T-helper 2 cell (primary cell): ENCODE measurements at places on chromosomes 5 and 9.

- no peak for DNase-seq
These were observed 76.6 kb downstream of the NSUN2 start for GRCh38 chr5:6556089-6556801.

- DNase-seq: no peak
These were observed 129.5 kb downstream of the NIPBL start for GRCh38 chr5:37005946-37006540.

DNA sequence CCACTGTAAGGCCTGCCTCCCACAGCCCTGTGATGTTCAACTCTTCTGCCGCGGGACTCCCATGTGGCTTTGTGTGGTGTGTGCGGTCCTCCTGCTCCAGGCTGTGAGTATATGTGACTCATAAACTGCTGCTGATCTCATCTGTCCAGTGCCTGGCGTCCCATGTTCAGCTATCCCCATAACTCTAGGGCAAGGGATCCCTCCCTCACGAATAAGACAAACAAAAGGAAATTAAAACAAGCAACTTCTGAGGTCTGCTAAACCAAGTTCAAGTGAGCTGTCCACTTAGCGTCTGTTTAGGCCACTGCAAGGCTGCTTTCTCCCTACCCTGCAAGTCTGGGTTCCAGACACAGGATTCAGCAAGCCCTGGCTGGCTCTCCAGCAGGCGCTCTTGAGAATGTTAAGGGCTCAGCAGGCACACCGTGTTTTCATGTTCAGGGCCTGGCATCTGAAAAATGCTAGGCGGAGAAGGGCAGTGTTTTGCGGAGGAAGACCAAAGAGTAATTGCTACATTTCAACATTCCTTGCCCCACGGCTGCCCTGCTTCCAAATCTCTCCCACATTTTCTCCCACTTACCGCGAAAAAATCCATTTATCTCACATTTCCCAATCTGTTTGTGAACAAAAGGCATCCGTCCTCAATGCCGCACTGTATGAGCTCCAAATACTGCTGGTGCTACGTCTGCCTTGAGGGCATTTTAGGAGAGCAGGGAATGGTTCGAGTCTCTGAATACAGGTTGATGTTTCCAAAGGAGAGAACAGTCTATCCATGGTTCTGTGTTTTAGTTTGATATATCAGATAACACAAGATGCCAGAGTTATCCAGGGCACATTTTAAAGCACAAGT is 280.2 kb downstream of the SEMA5A start:
- no peak for DNase-seq

GRCh38 chr9:18606846-18607245 is 132.9 kb downstream of the ADAMTSL1 start:
- DNase-seq: no peak

DNA sequence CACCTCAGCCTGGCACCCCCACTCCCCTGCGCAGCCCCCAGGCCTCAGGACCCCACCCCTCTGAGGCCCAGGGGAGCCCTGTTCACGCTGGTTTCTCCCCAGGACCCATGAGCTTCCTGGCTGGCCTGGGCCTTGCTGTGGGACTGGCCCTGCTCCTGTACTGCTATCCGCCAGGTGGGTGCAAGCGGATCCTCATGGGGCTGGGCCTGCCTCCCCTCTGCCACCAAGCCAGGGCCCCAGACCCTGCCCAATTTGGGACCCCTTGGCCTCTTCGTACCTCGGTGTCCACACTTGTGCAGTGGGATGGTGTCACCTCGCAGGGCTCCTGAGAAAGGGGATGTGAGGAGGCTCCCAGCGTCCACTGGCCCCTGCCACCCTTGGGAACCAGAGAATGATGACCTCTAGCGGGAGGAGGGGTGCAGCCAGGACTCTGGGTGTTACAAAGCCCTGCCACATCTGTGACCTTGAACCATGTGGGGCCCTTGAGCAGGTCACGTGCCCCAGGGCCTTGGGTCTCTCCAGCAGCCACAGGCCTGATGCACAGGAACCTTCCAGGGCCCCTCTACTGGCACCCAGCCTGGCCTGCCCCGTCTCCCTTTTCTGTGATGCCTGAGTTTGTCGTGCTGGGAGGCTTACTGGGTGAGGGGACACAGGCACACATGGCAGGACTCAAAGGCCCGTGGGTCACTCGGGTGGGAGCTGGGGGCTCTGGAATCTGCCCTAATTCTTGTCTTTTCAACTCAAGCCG is 16.3 kb downstream of the CARD19 start:
- no peak for DNase-seq

DNA sequence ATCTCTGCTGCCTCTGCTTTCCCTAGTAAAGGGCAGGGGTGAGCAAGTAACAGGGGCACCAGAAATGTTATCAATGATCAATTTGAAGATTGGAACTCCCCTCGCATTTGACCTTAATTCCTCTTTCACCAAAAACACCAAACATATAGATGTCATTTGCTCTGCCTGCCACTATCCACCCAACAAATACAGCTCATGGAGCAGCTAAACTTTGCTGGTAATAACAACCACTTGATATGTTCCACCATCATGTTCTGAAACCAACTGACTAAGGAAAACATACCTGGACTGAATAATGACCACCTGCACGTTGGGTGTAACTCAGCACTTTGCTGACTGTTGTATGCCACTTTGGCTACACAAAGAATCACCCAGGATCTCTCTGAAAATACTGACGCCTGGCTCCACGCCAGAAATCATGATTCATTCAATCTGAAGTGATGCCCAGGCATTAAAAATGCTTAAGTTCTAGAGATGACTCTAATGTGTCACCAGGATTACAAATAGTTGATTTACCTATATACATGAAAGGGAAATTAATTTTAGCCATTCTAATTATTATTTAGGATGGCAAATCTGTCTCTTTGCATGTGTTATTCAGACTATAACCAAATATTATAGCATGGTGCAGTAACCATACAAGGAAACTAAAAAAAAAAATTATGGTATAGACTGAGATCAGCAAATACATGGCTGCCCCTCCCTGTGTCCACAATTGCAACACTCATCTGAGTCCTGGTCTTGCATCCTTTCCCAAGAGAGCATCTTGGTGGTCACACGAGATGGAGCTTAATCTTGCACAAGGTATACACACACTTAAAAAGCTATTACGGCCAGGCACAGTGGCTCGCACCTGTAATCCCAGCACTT is 43.1 kb upstream of the TTC39B start:
- DNase-seq: no peak

DNA sequence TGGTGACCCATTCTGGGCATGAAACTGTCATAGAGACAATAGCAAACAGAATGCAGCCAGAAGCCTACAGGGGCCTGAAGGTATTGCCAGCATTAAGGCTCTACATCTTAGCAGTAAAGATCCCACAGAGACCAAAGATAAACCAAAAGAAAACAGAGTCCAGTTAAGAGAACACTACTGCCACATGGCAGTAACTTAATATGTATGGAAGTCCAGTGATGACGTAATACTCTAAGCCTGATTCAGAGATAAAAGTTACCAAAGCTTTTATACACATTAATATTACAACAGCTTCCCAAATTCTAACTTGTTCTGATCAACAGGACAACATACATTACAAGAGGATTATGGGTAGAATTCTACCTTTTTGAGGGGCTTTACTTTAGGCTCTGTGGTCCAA is 371.5 kb downstream of the PRELID2 start:
- DNase-seq: no peak

DNA sequence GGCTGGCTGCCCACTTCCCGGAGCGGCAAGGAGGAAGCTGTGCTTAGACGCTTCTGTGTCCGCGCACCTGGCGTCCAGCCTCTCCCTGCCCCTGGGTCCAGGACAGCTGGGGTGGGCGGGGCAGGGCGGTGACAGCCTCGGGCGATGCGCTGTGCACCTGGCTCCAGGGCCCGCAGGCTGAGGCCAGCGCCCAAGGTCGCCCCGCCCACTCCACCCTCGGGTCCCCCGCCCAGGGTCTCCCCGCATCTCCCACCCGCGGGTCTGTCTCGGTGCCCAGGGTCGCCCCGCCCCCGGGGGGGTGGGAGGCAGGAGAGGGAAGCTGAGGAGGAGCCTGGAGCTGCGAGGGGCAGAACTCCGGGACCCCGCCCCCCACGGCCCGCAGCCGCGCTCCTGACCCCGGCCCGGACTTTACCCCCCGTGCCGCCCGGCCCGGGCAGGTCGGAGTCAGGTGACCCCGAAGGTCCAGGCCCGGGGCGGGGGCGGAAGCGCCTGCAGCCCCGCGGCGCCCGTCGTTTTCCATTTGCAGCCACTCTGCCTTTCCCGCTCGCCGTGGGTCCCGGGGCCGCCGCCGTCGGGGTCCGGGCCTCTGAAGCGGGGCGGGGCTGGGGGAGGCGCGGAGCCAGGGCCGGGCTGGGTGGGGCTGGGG is at the start of gene ENTPD8:
ENTPD8 (minus strand) TSS at position 69 of the 646 bp plus-strand sequence. CDS start 3,072 bp downstream, outside the sequence.
- DNase-seq: no peak

DNA sequence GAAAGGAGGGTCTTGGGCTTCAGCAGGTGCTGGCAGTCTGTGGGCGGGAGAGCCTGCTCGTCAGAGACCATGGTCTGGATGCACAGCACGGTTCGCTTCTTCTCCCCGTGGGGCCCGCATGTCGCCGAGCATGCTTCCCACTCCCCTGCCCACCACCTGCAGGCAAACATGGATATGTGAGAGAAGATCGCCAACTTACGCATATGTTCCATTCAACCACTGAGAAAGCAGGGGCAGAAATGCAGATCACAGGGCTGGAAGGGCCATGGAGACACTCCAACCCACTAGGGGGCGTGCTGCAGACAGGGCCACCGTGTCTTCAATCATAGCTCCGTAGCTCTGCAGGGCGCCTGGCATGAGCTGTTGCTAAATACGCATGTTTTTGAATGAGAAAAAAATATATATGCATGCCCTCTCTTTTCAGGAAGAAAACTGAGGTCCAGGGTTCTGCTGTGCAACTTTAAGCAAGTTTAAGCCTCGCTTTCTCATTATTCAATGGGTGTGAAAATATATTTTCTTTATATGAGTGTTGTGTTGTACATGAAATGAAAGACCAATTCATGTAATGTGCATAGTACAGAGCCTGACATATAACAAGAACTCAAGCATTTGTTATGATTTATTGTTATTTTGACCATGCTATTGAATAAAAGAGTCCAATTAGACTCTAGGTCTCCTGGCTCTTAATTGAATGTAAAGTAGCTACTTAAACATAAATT is 148.0 kb downstream of the TARS1 start:
- no peak for DNase-seq

GRCh38 chr5:28574606-28575005 is 1536.2 kb upstream of the CDH9 start:
- DNase-seq: no peak

DNA sequence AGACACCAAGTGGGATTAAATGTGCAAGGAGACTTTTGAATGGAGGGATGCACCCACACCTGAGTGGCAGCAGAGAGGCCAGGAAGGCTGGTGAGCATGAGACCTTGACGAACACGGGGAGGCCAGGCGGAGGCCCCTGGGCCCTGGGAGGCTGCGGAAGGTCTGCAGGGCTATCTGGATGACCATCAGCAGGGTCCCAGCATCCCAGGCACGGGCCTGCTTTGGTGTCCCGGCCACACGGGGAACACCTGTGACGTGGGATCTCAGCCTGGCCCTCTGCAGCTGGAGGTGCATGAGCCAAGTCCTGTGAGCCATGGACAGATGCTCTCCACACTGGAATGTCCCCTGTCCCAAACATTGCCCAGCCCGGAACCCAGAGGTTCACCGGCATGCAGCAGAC is 174.0 kb upstream of the FOXD4L5 start:
- no peak for DNase-seq
